ENCODE measurements at places on chromosomes 2 and 18. TPM values are rescaled to one million over a fixed set of nuclear protein-coding genes. Genes with fewer than 3 reads are reported as not detected.

- H3K36me3 ChIP-seq, result no peaks in the 10 kb centered on the region
- no peak overlapping the region for H3K27ac ChIP-seq
- no peak overlapping the region for H3K4me3 ChIP-seq
- no peaks in the 10 kb centered on the region for H3K4me1 ChIP-seq
Measured at GRCh38 chr2:19785867-19786266, 115.9 kb downstream of the TTC32 start.

DNA sequence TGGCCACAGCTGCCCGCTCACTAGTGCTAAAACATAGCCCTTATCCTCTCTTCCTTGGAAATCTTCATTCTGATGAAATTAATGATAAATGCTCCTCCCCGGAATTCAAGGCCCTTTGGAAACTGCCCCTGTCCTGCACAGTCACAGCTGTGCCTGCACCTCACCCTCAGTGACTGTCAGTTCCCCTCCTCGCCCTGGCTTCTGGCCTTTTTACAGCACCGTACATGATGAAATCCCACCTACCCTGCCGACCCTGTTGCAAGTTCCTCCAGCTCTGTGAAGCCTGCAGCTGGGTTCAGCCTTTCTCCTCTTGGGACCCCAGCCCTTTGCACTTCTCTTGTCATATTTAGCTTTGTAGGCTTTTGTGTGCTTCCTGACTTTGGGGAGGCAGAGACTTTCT lies 48.4 kb downstream of the DCDC2C start:
- H3K27ac ChIP-seq, result no peak overlapping the region
- H3K4me3 ChIP-seq, result no peak overlapping the region
- no peaks in the 10 kb centered on the region for H3K4me1 ChIP-seq
- H3K36me3 ChIP-seq, result no peaks in the 10 kb centered on the region
- DNase-seq, result no peak
- H3K27me3 ChIP-seq, result no peaks in the 10 kb centered on the region

- H3K4me3 ChIP-seq, result no peak overlapping the region
- H3K27me3 ChIP-seq, result no peaks in the 10 kb centered on the region
- no peaks in the 10 kb centered on the region for H3K36me3 ChIP-seq
- DNase-seq, result no peak
Measured at GRCh38 chr2:145906354-145906753, 1386.4 kb upstream of the ZEB2 start.

GRCh38 chr2:216752855-216753505 lies 57.6 kb upstream of the IGFBP5 start:
- no peaks in the 10 kb centered on the region for H3K4me1 ChIP-seq
- peaks cover 3% of the 10 kb centered on the region for H3K27me3 ChIP-seq
- H3K4me3 ChIP-seq, result no peak overlapping the region
- H3K27ac ChIP-seq, result no peak overlapping the region

DNA sequence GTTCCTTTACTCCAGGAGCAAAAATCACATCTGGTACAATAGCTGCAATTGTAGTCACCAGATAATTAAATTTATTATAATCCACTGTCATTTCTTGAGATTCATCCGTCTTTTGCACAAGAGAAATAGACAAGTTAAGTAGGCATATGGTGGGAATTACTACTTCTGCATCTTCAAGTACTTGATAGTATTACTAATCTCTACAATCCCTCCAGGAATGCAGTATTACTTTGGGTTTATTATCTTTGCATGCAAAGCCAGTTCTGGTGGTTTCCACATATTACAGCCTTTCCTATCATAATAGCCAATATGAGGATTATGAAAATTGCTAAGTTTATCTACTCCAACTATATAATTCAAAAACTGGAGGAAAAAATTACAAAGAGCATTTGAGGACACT lies 254.1 kb downstream of the IKZF2 start:
- no peaks in the 10 kb centered on the region for H3K27me3 ChIP-seq
- no peak overlapping the region for H3K4me3 ChIP-seq
- no peak for DNase-seq
- no peaks in the 10 kb centered on the region for H3K36me3 ChIP-seq
- H3K4me1 ChIP-seq, result no peaks in the 10 kb centered on the region
- no peak overlapping the region for H3K27ac ChIP-seq

DNA sequence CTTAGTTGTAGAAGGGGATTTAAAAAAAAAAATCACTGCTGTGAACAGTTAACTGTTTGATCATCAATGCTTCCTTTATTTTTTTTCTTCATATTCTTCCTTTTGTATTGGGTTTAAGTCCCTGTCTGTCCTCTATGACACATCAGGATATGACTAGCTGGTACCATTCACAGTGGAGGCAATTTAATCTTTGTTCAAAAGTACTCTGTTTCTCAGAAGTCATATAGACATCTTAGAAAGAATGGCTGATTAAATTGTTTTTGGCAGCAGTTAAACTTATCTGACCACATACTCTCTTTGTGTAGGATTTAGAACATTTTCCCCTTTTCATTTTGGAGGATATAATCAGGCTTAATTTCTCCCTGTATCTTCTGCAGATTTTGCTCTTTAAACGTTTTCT lies 807.8 kb upstream of the CDH2 start:
- no peaks in the 10 kb centered on the region for H3K36me3 ChIP-seq
- no peak for DNase-seq
- H3K27ac ChIP-seq, result no peak overlapping the region
- no peak overlapping the region for H3K4me3 ChIP-seq

DNA sequence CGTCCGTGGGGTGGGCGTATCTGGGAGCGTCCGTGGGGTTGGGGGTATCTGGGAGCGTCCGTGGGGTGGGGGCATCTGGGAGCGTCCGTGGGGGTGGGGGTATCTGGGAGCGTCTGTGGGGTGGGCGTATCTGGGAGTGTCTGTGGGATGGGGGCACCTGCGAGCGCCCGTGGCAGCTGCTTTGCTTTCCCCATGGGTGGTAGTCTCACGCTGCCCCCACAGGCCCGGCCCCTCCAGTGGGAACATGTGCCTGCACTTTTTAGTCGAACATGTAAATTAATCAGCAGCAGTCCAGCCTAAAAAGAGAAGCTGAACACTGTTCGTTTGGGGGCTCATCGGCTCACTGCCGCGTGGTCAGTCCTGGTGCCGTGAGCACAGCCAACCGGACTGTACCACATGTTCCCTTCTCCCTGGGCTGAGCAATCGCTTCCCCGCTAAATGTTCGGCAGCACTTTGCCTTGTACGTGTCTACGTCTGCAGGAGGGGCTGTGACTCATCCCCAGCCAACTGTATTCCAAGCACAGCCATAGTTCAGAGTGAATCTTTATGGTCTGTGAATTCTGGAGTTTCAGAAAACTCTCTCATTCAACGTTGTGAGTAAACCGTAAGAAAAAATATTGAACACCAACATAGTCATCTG lies 271.5 kb downstream of the AGAP1 start:
- H3K27me3 ChIP-seq, result no peaks in the 10 kb centered on the region
- H3K4me1 ChIP-seq, result no peaks in the 10 kb centered on the region
- no peak overlapping the region for H3K27ac ChIP-seq

- no peak for DNase-seq
- no peak overlapping the region for H3K27ac ChIP-seq
- no peaks in the 10 kb centered on the region for H3K27me3 ChIP-seq
- no peaks in the 10 kb centered on the region for H3K4me1 ChIP-seq
- no peak overlapping the region for H3K4me3 ChIP-seq
- H3K36me3 ChIP-seq, result no peaks in the 10 kb centered on the region
Measured at GRCh38 chr18:47777626-47778025, 152.8 kb downstream of the SMAD2 start.

GRCh38 chr2:62415019-62415431 lies 91.0 kb downstream of the TMEM17 start:
- DNase-seq, result peak; percentile 78
- peaks cover 39% of the 10 kb centered on the region for H3K4me1 ChIP-seq
- H3K4me3 ChIP-seq, result peak overlapping the region; percentile 37
- no peaks in the 10 kb centered on the region for H3K27me3 ChIP-seq

The ERMN gene
- total RNA-seq, result 1.2 TPM

The NOL4 gene
- total RNA-seq, result 8.5 TPM

The CBLN2 gene
- 0.38 TPM for total RNA-seq
